A549 treated with Mapracorat at 1 μM for 4 hours (cell line): ENCODE measurements at places on chromosomes 2 and 18. TPM values are rescaled to one million over a fixed set of nuclear protein-coding genes. Genes with fewer than 3 reads are reported as not detected.

The SLC5A7 gene
- total RNA-seq = not detected in 5 replicates

The ERFE gene
- 6.6 to 9.1 TPM (median 8.3 TPM) in 5 replicates for total RNA-seq

The TUBA3E gene
- total RNA-seq = 2.4 to 3.8 TPM (median 3.3 TPM) in 5 replicates

The FTCDNL1 gene
- 2.8 to 3.5 TPM (median 2.9 TPM) in 5 replicates for total RNA-seq

The LRRC30 gene
- total RNA-seq = not detected in 5 replicates

The DES gene
- 0.07 to 0.39 TPM (median 0.24 TPM) in 5 replicates for total RNA-seq

The ZAP70 gene
- total RNA-seq = 0.27 TPM in 1 of 5 replicates, not detected in the others

The ABCG5 gene
- not detected in 5 replicates for total RNA-seq

The SP9 gene
- total RNA-seq = 1.4 to 2.6 TPM (median 2.1 TPM) in 5 replicates

The HOXD12 gene
- not detected in 5 replicates for total RNA-seq

The POU3F3 gene
- 0.04 to 0.08 TPM in 2 of 5 replicates, not detected in the others for total RNA-seq

The DCDC2C gene
- total RNA-seq = 0.24 to 0.57 TPM (median 0.38 TPM) in 3 of 5 replicates, not detected in the others

The LHCGR gene
- total RNA-seq = not detected in 5 replicates

The IL36B gene
- total RNA-seq = 0.15 to 0.34 TPM (median 0.17 TPM) in 3 of 5 replicates, not detected in the others

The GRB14 gene
- total RNA-seq = 3.9 to 6.1 TPM (median 5.2 TPM) in 5 replicates

The KLHL30 gene
- 0.18 to 0.26 TPM (median 0.24 TPM) in 5 replicates for total RNA-seq

The GCFC2 gene
- 14.4 to 20.8 TPM (median 15.2 TPM) in 5 replicates for total RNA-seq

The CYS1 gene
- 1.1 to 2.0 TPM (median 1.5 TPM) in 5 replicates for total RNA-seq

The IL36RN gene
- total RNA-seq = 0.07 to 0.21 TPM in 2 of 5 replicates, not detected in the others

The FIGN gene
- 2.0 to 2.4 TPM (median 2.3 TPM) in 5 replicates for total RNA-seq

The SALL3 gene
- total RNA-seq = not detected in 5 replicates

The AQP12B gene
- not detected in 5 replicates for total RNA-seq

The CFAP221 gene
- 0.22 to 1.0 TPM (median 0.31 TPM) in 5 replicates for total RNA-seq

The OR6B2 gene
- total RNA-seq = not detected in 5 replicates

The GKN2 gene
- 2.2 to 4.7 TPM (median 2.4 TPM) in 5 replicates for total RNA-seq

The BOLL gene
- not detected in 5 replicates for total RNA-seq

The CASP10 gene
- total RNA-seq = 1.5 to 2.1 TPM (median 1.8 TPM) in 5 replicates

The KIAA2012 gene
- total RNA-seq = not detected in 5 replicates

The MITD1 gene
- total RNA-seq = 18.9 to 28.2 TPM (median 23.6 TPM) in 5 replicates

The UGP2 gene
- total RNA-seq = 85.2 to 116 TPM (median 107 TPM) in 5 replicates

The MEP1B gene
- total RNA-seq = 0.05 TPM in 1 of 5 replicates, not detected in the others

The DSG1 gene
- total RNA-seq = not detected in 5 replicates

The CD207 gene
- not detected in 5 replicates for total RNA-seq

The CD226 gene
- 0.08 to 0.29 TPM (median 0.16 TPM) in 4 of 5 replicates, not detected in the other for total RNA-seq

The AQP4 gene
- total RNA-seq = not detected in 5 replicates

The CGREF1 gene
- total RNA-seq = 7.3 to 9.0 TPM (median 8.4 TPM) in 5 replicates

The CYRIA gene
- 0.15 to 0.86 TPM (median 0.28 TPM) in 5 replicates for total RNA-seq

The HJURP gene
- 58.1 to 61.5 TPM (median 59.1 TPM) in 5 replicates for total RNA-seq

The TMEM150A gene
- 11.9 to 16.0 TPM (median 15.1 TPM) in 5 replicates for total RNA-seq

The RAPGEF4 gene
- total RNA-seq = 0.20 to 0.29 TPM (median 0.23 TPM) in 5 replicates

The CNOT11 gene
- 38.6 to 56.8 TPM (median 40.2 TPM) in 5 replicates for total RNA-seq

The VWA3B gene
- total RNA-seq = 0.33 to 0.80 TPM (median 0.37 TPM) in 3 of 5 replicates, not detected in the others

The SLC23A3 gene
- 0.59 to 1.1 TPM (median 0.86 TPM) in 5 replicates for total RNA-seq

The SLC19A3 gene
- total RNA-seq = 2.6 to 3.7 TPM (median 2.9 TPM) in 5 replicates

The FASTKD1 gene
- total RNA-seq = 18.3 to 22.6 TPM (median 20.5 TPM) in 5 replicates

The CRYBA2 gene
- total RNA-seq = not detected in 5 replicates

The EFR3B gene
- 10.0 to 10.5 TPM (median 10.3 TPM) in 5 replicates for total RNA-seq

The SLC8A1 gene
- 0.26 to 0.36 TPM (median 0.34 TPM) in 5 replicates for total RNA-seq

The ASXL3 gene
- total RNA-seq = not detected in 5 replicates

The CPS1 gene
- total RNA-seq = 9.6 to 13.8 TPM (median 13.3 TPM) in 5 replicates

The CACNB4 gene
- 0.08 to 0.16 TPM (median 0.13 TPM) in 5 replicates for total RNA-seq

The ACOXL gene
- not detected in 5 replicates for total RNA-seq

The IHH gene
- total RNA-seq = 0.30 to 0.89 TPM (median 0.53 TPM) in 5 replicates

The ARMC9 gene
- 13.8 to 16.1 TPM (median 14.5 TPM) in 5 replicates for total RNA-seq

The USP14 gene
- total RNA-seq = 60.5 to 69.9 TPM (median 65.1 TPM) in 5 replicates

The NBAS gene
- 14.4 to 15.6 TPM (median 14.6 TPM) in 5 replicates for total RNA-seq

The SLC9A4 gene
- not detected in 5 replicates for total RNA-seq

The GREB1 gene
- total RNA-seq = 2.6 to 4.0 TPM (median 3.2 TPM) in 5 replicates
